ENCODE measurements at places on chromosomes 7 and 10. TPM values are rescaled to one million over a fixed set of nuclear protein-coding genes. Genes with fewer than 3 reads are reported as not detected.

GRCh38 chr7:53877688-53878087 is 664.5 kb upstream of the VSTM2A start:
- no peak for DNase-seq

PLAC9 gene
- 15.1 TPM for total RNA-seq

GRCh38 chr7:101767544-101767943 is 49.9 kb upstream of the CUX1 start:
- no peak for DNase-seq

ZMIZ2 gene
- 80.4 TPM for total RNA-seq

GRCh38 chr7:55975988-55976633 is 11.7 kb downstream of the NIPSNAP2 start:
- DNase-seq = no peak
